ENCODE measurements at places on chromosomes 4 and X.

GRCh38 chr4:74874753-74875367 is 58.1 kb upstream of the PARM1 start:
- peak; percentile 79 for DNase-seq

- peak; percentile 60 for DNase-seq
Measured at GRCh38 chr4:173247321-173247720, 78.7 kb downstream of the GALNT7 start.

- no peak for DNase-seq
Measured at GRCh38 chr4:24778464-24779225, 16.7 kb upstream of the SOD3 start.

DNA sequence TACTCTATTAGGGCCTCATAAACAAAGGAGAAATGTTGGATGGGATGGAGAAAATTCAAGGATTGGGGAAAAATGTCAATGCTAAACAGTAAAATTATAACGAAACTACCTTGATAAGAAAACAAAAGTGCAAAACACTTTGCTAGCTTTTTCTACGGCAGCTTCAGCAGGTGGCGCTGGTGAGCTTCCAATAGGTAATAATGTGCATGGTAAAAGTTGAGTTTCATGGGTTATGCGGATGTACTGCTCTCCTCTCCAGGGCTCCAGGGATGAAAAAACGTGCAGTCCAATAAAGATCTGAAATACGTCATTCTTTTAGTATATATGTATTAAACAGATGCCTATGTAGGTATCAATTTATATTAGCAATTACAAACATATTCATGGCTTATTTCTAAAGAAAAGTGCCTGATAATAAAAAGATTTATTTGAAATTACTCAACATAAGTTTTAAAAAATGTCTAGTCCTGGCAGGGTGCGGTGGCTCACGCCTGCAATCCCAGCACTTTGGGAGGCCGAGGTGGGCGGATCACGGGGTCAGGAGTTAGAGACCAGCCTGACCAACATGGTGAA is 239.6 kb downstream of the GRXCR1 start:
- peak; percentile 78 for DNase-seq
